Progenitor cell of endocrine pancreas (in vitro differentiated cells): ENCODE measurements at places on chromosomes 16 and 17. TPM values are rescaled to one million over a fixed set of nuclear protein-coding genes. Genes with fewer than 3 reads are reported as not detected.

GRCh38 chr16:74275711-74276110 is 20.9 kb upstream of the PSMD7 start:
- no peak overlapping the region for H3K27ac ChIP-seq
- no peak overlapping the region for H3K4me3 ChIP-seq
- H3K36me3 ChIP-seq: no peaks in the 10 kb centered on the region

GRCh38 chr16:85062845-85063244 is 35.2 kb downstream of the KIAA0513 start:
- peak overlapping the region; percentile 24 for H3K27ac ChIP-seq
- peaks cover 1% of the 10 kb centered on the region for H3K4me1 ChIP-seq
- no peaks in the 10 kb centered on the region for H3K27me3 ChIP-seq
- no peak for DNase-seq

Gene SLC47A2
- not detected in 2 replicates for total RNA-seq

Gene ZP2
- total RNA-seq: not detected in 2 replicates

- peaks cover 25% of the 10 kb centered on the region for H3K4me1 ChIP-seq
- H3K36me3 ChIP-seq: peaks cover 19% of the 10 kb centered on the region
- no peak overlapping the region for H3K4me3 ChIP-seq
- H3K27me3 ChIP-seq: no peaks in the 10 kb centered on the region
These were observed 33.1 kb downstream of the N4BP1 start for GRCh38 chr16:48576927-48577326.

GRCh38 chr17:4477255-4477791 is 21.4 kb upstream of the SPNS2 start:
- no peak overlapping the region for H3K27ac ChIP-seq
- H3K4me3 ChIP-seq: no peak overlapping the region
- peaks cover 3% of the 10 kb centered on the region for H3K27me3 ChIP-seq
- DNase-seq: no peak

DNA sequence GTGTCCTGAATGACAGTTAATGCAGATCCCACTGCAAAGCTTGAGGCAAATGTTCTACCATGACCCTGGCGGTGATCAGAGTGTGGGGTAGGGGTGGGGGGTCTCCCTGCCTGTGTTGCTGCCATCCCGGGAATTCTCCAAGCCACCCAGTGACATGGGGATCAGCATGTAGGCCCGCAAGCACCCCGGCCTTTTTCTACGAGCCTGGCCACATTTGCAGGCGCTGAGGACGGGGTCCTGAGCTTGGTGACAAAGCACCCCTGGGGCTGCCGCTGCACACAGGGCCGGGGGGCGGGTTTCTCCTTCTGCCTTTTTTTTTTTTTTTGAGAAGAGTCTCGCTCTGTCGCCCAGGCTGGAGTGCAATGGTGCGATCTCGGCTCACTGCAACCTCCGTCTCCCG is 35.8 kb downstream of the SLC7A5 start:
- H3K4me1 ChIP-seq: peaks cover 3% of the 10 kb centered on the region
- H3K27me3 ChIP-seq: no peaks in the 10 kb centered on the region
- H3K36me3 ChIP-seq: peaks cover 5% of the 10 kb centered on the region
- H3K4me3 ChIP-seq: no peak overlapping the region

Gene PRR35
- not detected in 2 replicates for total RNA-seq

Gene KRT33B
- not detected in 2 replicates for total RNA-seq

GRCh38 chr17:22142091-22142490 is 449.8 kb downstream of the KCNJ18 start:
- H3K36me3 ChIP-seq: no peaks in the 10 kb centered on the region
- H3K4me3 ChIP-seq: no peak overlapping the region
- no peaks in the 10 kb centered on the region for H3K27me3 ChIP-seq
- no peak overlapping the region for H3K27ac ChIP-seq
- no peaks in the 10 kb centered on the region for H3K4me1 ChIP-seq

DNA sequence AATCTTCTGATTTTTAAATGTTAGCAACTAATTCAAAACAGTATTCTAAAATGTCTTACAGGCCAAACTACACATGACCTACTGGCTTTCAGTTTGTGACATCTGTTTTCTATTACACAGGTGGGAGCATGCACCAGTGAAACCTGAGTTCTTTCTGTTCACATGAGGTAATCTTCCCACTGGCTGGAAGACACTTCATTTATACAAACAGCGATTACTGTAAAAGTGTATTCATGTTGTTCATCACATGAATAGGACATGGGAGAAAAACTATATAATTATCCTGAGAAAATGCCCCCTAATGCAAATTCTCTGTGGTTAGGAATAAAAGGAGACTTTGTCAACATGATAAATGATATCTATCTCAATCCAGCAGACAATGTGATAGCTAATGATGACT is 11.1 kb upstream of the PIK3R5 start:
- DNase-seq: no peak
- peaks cover 7% of the 10 kb centered on the region for H3K27me3 ChIP-seq
- no peaks in the 10 kb centered on the region for H3K36me3 ChIP-seq

GRCh38 chr16:13911871-13912270 is 8.1 kb upstream of the ERCC4 start:
- H3K4me3 ChIP-seq: no peak overlapping the region
- peaks cover 3% of the 10 kb centered on the region for H3K27me3 ChIP-seq
- no peak overlapping the region for H3K27ac ChIP-seq
- H3K36me3 ChIP-seq: no peaks in the 10 kb centered on the region
- peaks cover 5% of the 10 kb centered on the region for H3K4me1 ChIP-seq
- no peak for DNase-seq

- peaks cover 19% of the 10 kb centered on the region for H3K4me1 ChIP-seq
- H3K36me3 ChIP-seq: peaks cover 21% of the 10 kb centered on the region
- no peak overlapping the region for H3K27ac ChIP-seq
- H3K27me3 ChIP-seq: no peaks in the 10 kb centered on the region
- DNase-seq: no peak
- no peak overlapping the region for H3K4me3 ChIP-seq
These were observed 25.1 kb downstream of the AKAP1 start for GRCh38 chr17:57110152-57110542.

DNA sequence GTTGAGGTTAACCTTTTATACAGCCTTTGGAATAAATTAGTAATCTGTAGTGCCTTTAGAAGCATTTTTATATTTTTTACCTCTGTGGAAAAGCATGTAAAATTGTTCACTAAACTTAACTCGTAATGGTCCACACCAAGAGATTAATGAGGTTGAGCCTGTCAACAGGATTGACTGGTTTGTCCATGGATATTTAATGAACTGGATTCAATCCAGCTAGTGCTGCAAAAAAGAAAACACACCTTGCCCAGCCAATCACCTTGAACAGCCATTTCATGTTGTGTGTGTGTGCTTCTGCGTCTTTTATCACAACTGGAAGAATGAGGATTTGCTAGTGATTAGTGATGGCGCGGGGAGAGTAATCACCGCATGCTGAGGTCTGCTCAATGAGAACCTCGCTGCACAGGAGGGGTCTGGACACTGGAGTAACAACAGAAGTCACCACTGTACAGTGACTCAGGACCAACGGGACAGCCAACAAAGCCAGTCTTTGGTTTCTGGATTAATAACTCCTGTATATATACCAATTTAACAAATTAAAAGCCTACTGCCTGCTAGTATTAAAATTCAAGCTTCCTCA is 33.7 kb downstream of the LITAFD start:
- peaks cover 49% of the 10 kb centered on the region for H3K4me1 ChIP-seq
- no peak for DNase-seq
- H3K36me3 ChIP-seq: peaks cover 51% of the 10 kb centered on the region
- H3K27ac ChIP-seq: peak overlapping the region; percentile 84

- no peak overlapping the region for H3K4me3 ChIP-seq
- H3K27me3 ChIP-seq: no peaks in the 10 kb centered on the region
- H3K4me1 ChIP-seq: peaks cover 19% of the 10 kb centered on the region
- no peak overlapping the region for H3K27ac ChIP-seq
These were observed 157.9 kb downstream of the RPTOR start for GRCh38 chr17:80702315-80703141.

DNA sequence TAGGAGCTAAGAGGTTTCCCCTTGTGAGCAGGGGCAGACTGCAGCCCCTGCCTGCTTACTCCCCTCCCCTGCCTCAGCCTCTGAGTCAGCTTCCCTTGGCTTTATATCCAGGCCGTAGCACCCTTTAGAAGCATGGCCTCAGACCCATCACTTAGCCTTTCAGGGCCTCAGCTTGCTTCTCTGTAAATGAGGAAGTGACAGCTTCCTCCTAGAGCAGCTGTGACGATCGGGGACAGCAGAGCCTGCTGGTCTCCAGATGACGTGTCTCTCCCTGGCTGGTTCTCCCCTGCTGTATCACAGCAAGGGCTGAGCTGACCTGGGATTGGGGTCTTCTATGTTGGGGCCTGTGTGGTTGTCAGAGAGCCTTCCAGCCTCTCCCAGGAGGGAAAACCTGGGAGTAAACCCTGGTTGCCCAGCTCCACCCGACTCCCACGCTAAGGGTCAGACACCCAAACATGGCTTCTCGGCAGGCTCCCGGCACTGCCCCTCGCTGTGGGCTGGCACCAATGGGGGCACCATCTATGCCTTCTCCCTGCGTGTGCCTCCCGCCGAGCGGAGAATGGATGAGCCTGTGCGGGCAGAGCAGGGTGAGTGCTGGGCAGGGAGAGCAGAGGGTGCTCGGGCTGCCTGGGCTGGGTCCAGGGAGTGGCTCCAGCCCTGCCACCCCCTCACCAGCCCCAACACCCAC is 16.3 kb upstream of the MYO15B start:
- H3K27ac ChIP-seq: no peak overlapping the region
- H3K36me3 ChIP-seq: peaks cover 13% of the 10 kb centered on the region
- no peak overlapping the region for H3K4me3 ChIP-seq
- H3K4me1 ChIP-seq: no peaks in the 10 kb centered on the region
- no peak for DNase-seq

- H3K36me3 ChIP-seq: peaks cover 8% of the 10 kb centered on the region
- peaks cover 9% of the 10 kb centered on the region for H3K4me1 ChIP-seq
- H3K27me3 ChIP-seq: no peaks in the 10 kb centered on the region
- H3K4me3 ChIP-seq: no peak overlapping the region
- no peak overlapping the region for H3K27ac ChIP-seq
- no peak for DNase-seq
These were observed 55.4 kb downstream of the ABAT start for GRCh38 chr16:8729779-8730334.

Gene TMC5
- 9.9 and 10.9 TPM in 2 replicates for total RNA-seq

DNA sequence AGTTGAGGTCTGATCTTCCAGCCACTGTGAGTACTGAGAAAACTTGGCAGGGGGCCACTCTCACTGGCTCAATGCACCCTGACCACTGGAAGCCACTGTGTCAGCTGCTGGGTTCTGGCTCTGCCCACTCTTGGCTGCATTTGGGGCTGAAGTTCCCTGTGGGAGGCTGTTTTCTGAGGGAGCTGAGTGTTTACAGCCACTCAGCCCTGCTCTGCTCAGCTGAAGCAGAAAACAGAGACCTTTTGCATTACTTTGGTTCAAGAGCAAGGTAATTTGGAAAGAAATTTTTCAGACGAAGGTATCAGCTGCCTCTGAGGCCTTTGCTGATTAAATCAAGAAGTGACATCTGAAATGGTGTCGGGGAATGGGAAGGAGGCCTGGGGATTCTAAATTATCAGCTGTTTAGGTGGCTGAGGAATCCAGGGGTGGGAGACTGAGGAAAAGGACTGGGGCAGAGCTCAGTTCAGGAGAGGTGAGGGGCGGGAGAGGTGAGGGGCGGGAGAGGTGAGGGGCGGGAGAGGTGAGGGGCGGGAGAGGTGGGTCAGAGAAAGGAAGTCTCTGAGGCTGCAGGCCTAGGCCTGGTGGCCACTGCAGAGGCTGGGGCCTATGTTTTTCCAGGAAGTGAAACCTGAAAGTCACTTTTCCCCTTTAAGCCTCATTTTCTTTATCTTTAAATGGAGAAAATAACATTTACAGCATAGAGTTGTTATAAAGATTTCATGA is at the start of gene ACSM5:
Gene ACSM5 (plus strand): TSS at position 137 of the 723 bp plus-strand sequence. CDS start 1,951 bp downstream, outside the sequence.
- DNase-seq: no peak
- no peak within 1 kb of the TSS for H3K4me3 ChIP-seq
- H3K27me3 ChIP-seq: peaks cover 2% of the 10 kb centered on the region
- no peaks in the 10 kb centered on the region for H3K36me3 ChIP-seq
- H3K27ac ChIP-seq: peak within 1 kb of the TSS; percentile 28
- no peaks in the 10 kb centered on the region for H3K4me1 ChIP-seq

Gene TMEM88
- total RNA-seq: 11.3 and 15.8 TPM in 2 replicates

DNA sequence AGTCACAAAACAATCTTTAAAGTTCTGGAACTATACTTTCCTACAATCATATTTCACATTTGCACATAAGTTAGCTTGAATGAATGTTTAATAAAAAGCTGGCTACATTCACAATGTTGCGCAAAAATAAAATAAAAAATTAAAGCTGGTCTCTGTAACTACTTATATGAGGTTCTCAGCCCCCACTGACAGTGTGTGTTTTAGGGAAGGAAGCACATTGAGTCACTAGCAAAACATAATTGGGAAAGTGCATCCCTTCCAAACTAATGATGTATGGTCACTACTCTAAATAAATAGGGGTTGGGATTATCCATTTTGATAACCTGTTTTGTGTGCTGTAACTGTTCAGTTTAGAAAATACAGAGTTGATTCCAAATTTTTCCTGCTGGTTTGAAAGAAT is 251.9 kb downstream of the IRX3 start:
- H3K27ac ChIP-seq: no peak overlapping the region
- no peaks in the 10 kb centered on the region for H3K27me3 ChIP-seq
- H3K36me3 ChIP-seq: peaks cover 14% of the 10 kb centered on the region
- peaks cover 1% of the 10 kb centered on the region for H3K4me1 ChIP-seq

Gene FGF11
- total RNA-seq: 4.5 and 5.1 TPM in 2 replicates

DNA sequence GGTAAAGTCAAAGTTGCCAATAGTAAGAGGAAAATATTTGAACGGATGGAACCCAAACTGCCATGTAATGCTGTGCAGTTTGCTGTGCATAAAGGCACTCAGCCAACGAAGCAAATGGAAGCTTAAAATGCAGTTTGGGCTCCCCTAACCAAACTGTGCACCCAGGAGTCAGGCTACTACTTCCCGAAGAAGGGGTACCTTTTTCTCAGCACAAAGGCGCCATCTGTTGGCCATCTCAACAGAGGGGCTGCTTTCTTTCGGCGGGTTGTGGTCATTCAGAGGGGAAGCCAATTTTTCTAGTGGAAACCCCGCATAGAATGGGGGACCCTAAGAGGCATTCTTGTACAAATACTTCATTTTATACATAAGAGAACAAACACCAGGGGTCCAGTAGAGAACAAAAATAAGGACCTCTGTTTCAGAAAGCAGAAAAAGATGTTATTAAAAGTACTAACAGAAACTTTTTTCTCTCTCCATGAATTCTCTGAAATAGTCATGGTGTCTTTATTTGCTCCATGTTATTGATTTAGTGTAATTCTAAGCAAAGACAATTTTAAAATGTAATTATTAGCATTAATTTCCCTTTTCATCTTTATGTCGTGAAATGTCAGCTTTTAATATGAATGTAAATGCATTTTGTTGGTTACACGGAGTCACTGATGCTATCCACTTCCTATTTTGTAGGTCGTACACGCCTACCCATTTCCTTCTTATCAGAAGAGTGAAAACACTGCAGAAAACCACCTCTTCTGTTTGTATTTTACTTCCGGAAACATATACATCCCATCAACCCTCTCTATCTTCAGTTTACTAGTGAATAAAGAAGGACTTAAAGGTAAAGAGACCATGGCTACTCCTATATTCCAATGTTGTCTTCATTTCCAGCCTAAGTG is 453.3 kb downstream of the KCNJ2 start:
- no peaks in the 10 kb centered on the region for H3K4me1 ChIP-seq
- no peak overlapping the region for H3K27ac ChIP-seq
- H3K27me3 ChIP-seq: peaks cover 7% of the 10 kb centered on the region
- DNase-seq: peak; percentile 33
- H3K4me3 ChIP-seq: no peak overlapping the region

- H3K4me3 ChIP-seq: no peak overlapping the region
- H3K4me1 ChIP-seq: peaks cover 3% of the 10 kb centered on the region
- H3K36me3 ChIP-seq: no peaks in the 10 kb centered on the region
- DNase-seq: no peak
- H3K27ac ChIP-seq: no peak overlapping the region
- H3K27me3 ChIP-seq: peaks cover 60% of the 10 kb centered on the region
These were observed 8.1 kb upstream of the CXCL16 start for GRCh38 chr17:4747847-4748246.

- no peak overlapping the region for H3K4me3 ChIP-seq
- peaks cover 70% of the 10 kb centered on the region for H3K27me3 ChIP-seq
- DNase-seq: no peak
- no peak overlapping the region for H3K27ac ChIP-seq
These were observed 23.3 kb upstream of the NGFR start for GRCh38 chr17:49471769-49472168.
